ENCODE measurements at places on chromosomes 1 and 21. TPM values are rescaled to one million over a fixed set of nuclear protein-coding genes. Genes with fewer than 3 reads are reported as not detected.

Gene SLC44A5
- 0.69 TPM for total RNA-seq

Gene SYDE2
- 0.38 TPM for total RNA-seq

Gene MTARC1
- 2.2 TPM for total RNA-seq

Gene CLCNKB
- not detected for total RNA-seq

Gene SMPDL3B
- not detected for total RNA-seq

Gene LCE2A
- total RNA-seq = not detected

Gene BTG2
- 419 TPM for total RNA-seq
